ENCODE measurements at places on chromosomes 12 and 14.

GRCh38 chr14:42441615-42442014 lies 834.9 kb downstream of the LRFN5 start:
- DNase-seq = no peak

GRCh38 chr12:65511912-65512311 lies 233.4 kb downstream of the MSRB3 start:
- no peak for DNase-seq

GRCh38 chr12:99649551-99649950 lies 2.0 kb downstream of the GARIN6 start:
- no peak for DNase-seq

DNA sequence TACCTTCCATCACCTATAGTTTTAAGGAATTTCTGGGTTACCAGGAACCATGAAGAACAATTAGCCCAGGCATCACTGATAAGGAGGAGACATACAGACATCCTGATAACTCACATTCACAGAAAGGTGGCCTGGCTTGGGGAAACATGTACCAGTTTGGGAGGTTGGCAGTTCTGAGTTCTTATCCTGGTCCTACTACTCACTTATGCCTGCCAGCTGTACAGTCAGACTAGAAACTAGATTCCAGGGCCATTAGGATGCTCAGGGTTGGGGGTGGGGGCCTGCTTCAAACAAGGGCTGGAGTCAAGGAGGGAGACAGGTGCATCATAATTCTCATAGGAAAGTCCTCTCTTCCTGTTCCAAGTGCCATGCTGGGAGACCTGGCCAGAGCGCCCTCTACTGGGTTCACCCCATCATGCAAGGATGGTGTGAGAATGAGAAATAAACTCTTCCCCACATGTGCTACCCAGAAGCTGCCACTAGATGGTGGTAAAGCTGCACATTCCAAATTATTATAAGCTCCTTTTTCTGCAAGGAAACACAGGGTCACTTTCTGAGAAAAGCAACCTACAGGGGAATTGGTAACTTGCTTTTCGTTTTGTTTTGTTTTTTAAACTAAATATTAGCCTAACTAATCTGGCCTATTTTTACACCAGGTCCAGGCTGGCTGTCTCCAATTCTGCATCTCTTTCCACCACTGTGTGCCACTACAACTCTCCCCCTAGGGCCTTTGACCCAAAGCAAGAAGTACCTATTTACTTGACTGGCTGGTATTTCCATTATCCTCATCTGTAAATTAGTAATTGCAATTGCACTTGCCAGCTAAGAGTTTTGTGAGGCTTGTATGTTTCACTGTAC lies 14.5 kb downstream of the OAS2 start:
- peak; percentile 62 for DNase-seq

- peak; percentile 18 for DNase-seq
Observed at GRCh38 chr12:56084958-56085543, 5.1 kb downstream of the ERBB3 start.

DNA sequence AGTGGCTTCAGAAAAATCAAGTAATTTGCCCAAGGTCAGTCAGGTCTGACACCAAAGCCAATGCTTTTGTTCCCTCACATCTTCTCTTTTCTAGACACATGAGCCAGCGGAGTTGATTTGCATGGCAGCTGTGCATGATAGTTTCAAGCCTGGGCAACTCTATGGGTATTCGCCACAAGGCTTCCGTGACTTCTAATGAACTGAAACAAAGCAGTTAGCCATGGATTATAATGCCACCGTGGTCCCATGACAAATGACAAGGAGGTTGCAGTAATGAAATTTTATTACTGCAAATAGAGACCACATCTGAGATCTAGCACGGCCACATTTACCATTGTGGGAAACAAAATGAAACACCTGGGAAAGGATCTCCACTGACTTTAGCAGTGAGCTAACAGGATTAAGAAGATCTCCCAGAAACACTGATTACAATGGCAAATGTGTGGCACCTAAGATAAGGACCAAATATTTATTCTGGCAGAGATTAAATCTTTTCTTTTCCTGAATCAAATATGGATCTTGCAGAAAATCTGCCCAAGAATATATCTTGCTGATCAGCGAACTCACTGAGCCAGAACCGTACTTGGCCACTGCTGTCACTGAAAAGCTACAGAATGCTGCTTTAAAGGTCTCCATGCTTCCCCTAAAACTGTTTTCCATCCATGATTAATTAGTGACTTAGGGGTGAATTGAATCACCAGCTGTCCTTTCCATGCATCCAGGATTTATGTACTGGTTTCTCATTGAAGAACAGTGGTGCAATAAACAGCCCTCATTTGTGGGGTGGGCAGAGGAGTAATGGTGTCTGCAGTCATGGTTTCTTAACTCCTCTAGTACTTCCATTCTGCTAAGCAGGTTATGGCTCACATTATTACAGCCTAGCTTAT lies 551.0 kb downstream of the DIO2 start:
- no peak for DNase-seq

DNA sequence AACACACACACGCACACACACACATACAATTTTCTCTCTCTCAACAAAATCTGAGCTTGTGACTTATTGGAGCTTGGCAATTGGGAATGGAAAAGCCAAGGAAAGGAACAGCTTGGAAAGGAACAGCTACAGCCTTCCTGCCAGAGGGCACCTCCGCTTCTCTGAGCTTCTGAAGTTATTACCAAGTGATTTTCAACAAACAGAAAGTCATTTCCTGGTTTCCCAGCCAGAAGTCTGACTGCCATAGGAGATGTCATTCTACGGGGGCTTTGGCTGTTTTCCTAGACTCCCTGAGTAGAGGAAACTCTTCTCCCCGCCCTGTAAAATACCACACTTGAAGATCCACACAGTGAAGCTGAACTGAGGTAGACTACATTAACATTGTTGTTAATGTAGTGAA lies 198.3 kb downstream of the CFAP54 start:
- no peak for DNase-seq

GRCh38 chr12:5185435-5186069 lies 141.9 kb downstream of the KCNA5 start:
- no peak for DNase-seq

GRCh38 chr12:124566997-124567672 lies at the start of gene NCOR2:
TSS of gene NCOR2 (minus strand) at chr12:124567612. CDS start at chr12:124495251, 72,361 bp downstream.
- DNase-seq = no peak

DNA sequence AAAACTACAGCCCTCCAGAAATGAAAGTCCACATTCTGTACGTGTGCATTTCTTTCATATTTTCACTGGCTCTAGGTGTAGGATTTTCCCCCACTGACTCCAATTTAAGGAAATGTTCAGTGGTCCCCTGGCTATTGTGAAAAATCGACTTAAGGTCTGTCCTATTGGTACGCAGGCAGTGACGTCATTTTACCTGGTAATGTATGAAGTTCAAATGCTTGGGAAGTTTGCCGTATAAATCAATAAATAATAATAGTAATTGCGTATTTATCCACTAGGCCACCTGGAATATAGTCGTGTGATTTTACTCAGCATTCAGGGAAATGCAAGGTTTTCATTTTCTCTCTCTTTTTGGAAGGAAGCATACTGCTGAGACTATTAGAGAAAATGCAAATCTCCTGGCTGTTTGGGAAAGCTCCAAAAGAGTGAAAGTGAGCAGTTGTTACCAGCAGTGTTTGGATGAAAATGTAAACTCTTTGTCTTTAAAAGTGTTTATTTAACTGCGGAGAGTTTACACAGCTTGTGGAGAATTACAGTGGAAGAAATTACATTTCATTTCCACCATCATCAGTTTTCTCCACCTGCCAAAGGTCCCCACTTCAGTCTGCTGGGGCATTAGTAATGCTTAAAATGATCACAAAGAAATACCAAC lies 107.0 kb downstream of the EXOC5 start:
- DNase-seq = no peak

- no peak for DNase-seq
Observed at GRCh38 chr12:85325442-85325841, 45.4 kb downstream of the ALX1 start.

- peak; percentile 8 for DNase-seq
Observed at GRCh38 chr14:65791191-65791981, 378.9 kb downstream of the FUT8 start.

DNA sequence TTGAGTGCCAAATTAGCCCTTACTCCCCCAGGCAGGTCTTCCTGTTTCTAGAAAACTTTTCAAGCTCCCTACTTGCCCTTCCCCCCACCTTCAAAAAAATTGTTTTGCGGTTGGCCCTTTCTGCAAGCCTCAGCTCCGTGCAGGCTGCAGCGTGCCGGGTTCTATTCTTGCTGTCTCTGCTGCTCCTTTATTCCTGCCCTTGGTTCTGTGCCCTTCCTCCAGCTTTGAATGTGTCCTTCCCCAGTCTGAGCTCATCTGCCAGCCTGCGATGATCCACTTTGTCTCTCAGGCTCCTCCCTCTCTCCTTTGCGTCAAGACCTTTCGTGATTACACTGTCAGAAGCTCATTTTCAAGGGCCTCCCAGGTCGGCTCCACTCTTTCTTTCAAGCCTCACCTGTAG lies 98.6 kb downstream of the IRF2BPL start:
- peak; percentile 55 for DNase-seq

- no peak for DNase-seq
Observed at GRCh38 chr14:53310412-53310811, 157.3 kb upstream of the DDHD1 start.

DNA sequence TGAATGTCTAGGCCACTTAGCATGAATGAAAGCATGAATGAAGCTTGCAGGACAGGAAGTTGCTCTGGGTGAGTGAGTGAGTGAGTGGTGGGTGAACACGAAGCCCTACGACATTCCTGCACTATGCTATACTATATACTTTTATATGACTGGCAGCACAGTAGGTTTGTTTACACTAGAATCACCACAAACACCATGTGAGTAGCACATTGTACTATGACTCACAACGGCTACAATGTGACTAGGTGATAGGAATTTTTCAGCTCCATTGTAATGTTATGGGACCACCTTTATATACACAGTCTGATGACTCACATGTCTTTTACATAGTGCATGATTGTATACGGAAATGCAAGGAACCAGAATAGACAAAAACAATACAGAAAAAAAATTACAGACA lies 1480.2 kb downstream of the AACS start:
- DNase-seq = no peak

GRCh38 chr14:100121643-100122480 lies 37.6 kb downstream of the DEGS2 start:
- no peak for DNase-seq

- DNase-seq = peak; percentile 55
Observed at GRCh38 chr12:106919910-106920544, 35.7 kb upstream of the TMEM263 start.

GRCh38 chr12:86730233-86730632 lies 474.0 kb upstream of the MGAT4C start:
- peak; percentile 85 for DNase-seq

DNA sequence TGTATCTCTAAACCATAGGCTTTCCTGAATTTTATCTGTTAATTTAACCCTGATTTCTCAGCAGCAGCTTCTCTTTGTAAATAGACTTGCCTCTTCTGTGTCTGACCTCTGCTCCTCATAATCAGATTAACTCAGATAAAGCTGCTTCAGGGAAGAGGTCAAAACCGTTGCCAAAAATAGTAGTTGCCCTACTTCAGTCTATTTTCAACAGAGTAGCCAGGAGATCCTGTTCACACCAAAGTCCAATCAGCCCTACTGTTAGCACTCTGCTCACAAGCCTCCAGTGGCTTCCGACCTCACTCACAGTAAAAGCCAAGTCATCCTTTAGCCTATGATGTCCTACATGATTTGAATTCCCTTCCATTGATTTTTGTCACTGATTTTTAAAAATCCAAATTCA lies 258.4 kb downstream of the PPFIA2 start:
- DNase-seq = no peak

- no peak for DNase-seq
Observed at GRCh38 chr12:76866726-76867125, 12.1 kb downstream of the CSRP2 start.

- DNase-seq = no peak
Observed at GRCh38 chr12:52005903-52006703, 643 bp upstream of the TAMALIN start.

DNA sequence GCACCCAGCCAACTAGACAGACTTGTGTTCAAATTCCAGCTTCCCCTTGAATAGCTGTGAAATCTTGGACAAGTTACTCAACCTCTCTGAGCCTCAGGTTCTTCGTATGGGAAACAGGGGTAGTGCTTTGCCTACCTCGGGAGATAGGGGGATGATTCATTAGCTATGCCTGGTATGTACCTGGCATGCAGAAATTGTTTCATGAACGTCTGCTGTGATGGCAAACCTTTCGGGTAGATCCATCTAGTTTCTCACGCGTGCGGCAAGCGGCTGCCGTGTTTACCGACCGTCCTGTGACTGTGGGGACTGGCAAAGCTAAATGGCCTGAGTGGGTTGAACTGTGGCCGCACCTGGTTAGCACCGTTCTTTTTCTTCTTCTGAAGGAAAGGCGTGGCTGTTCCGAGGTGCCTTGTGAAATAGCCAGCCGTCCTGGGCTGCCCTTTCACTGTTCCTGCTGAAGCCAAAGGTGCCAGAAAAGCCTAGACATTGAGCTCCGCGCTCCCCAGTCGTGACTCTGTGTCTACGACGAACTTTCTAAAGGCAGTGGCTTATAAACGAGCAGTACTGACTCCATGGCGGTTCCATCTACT lies 40.6 kb upstream of the MED13L start:
- peak; percentile 80 for DNase-seq

DNA sequence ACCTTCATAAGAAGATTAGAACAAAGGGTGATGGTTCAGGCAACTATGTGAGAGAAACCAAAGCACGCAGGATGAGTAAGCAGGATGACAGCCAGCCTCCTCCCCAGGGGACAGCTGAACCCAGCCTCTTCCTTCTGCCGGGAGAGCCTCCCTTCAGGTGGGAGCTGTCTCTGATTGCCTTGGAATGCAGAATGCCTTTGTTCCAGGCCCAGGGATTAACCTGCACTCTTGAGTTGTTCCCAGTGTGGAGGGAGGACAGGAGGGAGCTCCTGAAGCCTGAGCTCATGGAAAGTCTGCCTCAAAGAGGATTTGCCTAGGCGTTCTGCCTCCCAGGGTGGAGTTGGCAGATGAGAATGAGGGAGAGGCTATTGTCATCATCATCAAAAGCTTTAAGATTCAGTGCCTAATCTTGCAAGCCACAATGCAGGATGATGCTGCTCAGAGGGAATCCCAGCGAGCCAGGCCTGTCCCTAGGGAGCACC lies 3.6 kb upstream of the KRT6A start:
- DNase-seq = peak; percentile 90

GRCh38 chr12:47035484-47035883 lies 43.9 kb upstream of the PCED1B start:
- DNase-seq = no peak

DNA sequence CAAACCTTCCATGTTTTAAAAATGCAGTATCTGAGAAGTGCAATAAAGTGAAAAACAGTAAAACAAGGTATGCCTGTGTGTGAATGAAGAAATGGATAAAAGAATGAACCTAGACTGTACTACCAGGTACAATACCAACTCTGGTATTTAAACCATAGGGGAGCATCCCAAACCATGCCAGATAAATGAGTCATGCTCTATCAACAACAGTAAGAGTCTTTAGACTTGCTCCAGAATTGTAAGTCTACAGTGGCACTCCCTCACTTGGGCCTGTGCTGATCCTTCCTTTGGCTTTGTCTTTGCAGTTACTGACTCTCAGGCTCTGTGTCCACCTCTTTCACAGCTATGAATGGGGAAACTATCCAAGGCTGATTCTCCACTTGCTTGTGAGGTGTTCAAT lies 38.1 kb downstream of the BBS10 start:
- DNase-seq = peak; percentile 78

- DNase-seq = peak; percentile 69
Observed at GRCh38 chr12:90028635-90029051, 320.0 kb upstream of the ATP2B1 start.
